Occipital lobe (tissue), 3 donors: ENCODE measurements at places on chromosomes 1 and 21. TPM values are rescaled to one million over a fixed set of nuclear protein-coding genes. Genes with fewer than 3 reads are reported as not detected.

Gene DENND4B
- 11.9 TPM for total RNA-seq

Gene GUCA2A
- total RNA-seq = not detected

Gene TNFAIP8L2
- total RNA-seq = 0.78 TPM

Gene MTF1
- total RNA-seq = 3.1 TPM

Gene CYYR1
- total RNA-seq = 2.3 TPM

Gene EPHA2
- 1.1 TPM for total RNA-seq

Gene PTPN7
- total RNA-seq = 0.16 TPM

DNA sequence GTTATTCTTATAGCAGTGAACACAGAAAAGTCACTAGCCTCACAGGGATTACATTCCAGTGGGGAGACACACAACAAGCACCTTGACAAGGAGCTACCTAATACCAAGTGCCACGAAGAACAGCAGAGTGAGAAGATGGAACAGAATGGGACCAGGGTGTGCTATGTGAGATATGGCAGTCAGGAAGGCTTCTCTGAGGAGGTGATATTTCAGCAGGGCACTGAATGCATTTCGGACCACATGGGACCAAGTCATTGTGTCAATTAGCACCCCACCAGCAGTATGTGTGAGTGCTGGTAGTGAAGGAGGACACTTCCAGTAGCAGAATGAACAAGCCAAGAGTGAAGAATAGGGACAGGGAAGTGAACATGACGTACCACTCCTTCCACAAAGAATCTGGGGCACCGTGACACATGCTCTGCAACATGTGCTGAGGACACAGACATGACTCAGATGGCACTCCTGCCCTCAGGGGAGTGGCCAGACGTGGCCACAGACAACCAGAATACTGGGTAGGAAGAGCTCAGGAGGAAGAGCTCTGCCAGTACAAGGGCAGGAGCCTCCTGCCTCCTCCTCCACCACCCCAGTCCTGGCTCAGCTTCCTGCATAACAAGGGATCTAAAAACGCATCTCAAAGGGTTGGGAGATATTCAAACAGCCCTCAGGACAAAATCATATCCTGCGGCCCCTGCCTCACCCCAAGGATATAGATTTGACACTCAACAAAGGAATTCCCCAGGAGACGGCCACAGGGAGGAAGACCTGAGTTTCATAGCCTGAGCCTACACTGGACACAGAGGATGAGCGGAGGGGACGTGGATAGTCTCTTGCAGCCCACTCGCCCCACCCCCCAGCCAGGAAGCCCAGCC is 102.5 kb downstream of the TRABD2B start:
- no peak for DNase-seq

DNA sequence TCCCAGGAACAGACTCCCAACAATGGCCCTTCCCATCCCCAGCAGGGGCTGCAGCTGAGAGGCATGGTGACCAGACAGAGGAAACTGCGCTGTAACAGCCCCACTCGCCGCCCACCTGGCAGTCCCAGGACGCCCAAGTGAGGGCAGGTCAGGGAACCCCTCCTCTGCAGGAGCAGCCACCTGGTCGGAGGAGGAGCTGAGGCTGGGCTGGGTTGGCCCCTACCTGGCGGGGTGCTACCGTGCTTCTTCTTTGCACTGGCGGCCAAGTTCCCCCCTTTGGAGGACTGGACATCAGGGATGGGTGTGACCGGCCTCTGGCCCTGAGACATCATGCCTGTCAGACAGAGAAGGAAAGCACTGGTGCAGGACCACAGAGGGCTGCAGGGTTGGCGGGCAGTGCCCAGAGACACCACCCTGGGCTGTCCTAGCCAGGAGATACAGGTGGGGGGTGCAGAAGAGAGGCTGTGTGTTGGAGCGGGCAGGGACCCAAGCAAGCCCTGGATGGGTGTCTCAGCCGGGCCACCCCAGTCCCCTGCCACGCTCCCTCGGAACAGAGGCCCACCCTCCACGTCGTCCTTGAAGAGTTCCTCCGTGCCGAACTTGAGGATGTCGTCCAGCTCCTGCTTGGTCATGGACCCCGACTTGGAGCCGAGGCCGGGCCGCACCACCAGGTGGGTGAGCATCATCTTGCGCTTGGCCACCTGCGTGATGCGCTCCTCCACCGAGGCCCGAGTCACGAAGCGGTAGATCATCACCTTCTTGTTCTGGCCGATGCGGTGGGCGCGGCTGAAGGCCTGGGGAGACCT is 51.6 kb downstream of the CHD5 start:
- DNase-seq = no peak

DNA sequence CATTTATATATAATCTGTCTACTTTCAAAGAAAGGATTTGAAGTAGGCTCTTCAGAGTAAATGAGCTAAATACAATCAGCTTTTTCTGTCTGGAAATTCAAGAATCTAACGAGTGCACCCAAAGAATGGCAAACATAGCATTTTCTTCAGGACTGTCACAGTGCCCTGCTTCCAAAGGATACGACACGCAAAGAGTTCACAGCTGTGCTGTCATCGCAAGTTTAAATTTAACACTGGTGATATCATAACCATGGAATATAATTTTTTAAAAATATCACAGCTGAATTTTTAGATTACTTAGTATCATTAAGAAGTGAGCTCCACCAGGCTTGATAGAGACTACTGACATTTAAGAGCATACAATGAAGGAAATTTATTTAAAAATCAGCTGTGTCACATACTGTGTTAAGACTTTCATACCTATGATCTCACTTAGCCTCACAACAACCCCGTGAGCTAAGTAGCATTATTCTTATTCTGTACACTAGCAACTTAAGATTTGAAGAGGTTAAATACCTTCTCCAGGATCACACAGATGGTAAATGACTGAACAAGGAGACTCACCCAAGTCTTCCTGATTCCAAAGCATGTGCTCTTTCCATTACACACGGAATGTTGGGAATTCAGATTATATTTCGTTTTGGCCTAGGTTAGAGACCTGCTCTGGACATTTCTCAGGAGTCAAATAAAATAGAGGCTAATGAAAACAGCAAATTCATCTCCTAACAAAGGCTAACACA is 46.2 kb upstream of the PRRX1 start:
- DNase-seq = no peak

DNA sequence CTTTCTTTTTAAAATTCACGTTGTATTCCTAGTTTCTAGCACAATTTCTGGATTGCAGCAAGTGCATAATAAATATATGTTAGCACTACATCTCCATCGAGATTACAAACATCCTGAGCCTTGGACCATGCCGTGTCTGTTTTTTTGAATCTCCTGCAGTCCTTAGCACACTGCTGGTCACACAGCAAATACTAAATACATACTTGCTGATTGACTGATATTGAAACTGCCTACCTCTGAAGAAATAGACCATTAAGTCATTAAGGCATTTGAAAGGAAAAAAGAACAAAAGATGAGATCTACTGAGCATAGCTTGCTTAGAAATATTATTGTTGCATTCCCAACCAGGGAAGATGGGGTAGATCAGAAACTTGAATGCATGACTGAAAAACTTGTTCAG is 369.1 kb downstream of the PTBP2 start:
- no peak for DNase-seq

DNA sequence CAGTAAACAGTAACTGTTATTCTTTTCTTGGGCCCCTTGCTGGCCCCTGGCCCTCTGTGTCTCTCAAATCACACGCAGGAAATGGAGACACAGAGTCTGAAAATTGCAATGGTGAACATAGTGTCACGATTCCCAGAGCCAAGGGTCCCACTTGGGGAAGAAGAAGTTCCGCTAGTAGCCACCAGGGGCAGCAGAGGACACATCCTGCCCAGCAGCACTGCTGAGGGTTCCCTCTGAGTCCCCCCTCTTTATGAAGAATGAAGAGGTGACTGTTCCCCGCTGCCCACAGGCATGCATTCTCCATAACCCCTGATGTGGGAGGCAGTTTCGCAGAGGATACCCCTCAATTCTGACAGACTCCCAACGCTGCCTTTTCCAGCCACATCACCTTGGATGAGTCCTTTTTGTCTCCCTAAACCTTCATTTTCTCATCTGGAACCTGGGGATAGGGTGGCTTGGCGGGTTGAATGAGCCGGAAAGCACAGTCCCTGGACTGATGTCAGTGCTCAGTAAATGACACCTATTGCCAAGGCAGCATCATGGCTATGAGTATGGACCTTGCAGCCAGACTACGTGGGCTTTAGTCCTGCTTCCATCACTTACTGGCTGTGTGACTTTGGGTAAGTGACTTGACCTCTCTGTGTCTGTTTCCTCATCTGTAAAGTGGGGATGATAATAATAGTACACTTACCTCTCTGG is 238.0 kb upstream of the TMEM51 start:
- no peak for DNase-seq

- DNase-seq = no peak
Observed at GRCh38 chr1:22516906-22517571, 46.2 kb upstream of the EPHA8 start.

GRCh38 chr21:41410767-41411448 is 15.1 kb upstream of the MX1 start:
- no peak for DNase-seq

- DNase-seq = no peak
Observed at GRCh38 chr1:5921671-5922070, 70.6 kb downstream of the NPHP4 start.

DNA sequence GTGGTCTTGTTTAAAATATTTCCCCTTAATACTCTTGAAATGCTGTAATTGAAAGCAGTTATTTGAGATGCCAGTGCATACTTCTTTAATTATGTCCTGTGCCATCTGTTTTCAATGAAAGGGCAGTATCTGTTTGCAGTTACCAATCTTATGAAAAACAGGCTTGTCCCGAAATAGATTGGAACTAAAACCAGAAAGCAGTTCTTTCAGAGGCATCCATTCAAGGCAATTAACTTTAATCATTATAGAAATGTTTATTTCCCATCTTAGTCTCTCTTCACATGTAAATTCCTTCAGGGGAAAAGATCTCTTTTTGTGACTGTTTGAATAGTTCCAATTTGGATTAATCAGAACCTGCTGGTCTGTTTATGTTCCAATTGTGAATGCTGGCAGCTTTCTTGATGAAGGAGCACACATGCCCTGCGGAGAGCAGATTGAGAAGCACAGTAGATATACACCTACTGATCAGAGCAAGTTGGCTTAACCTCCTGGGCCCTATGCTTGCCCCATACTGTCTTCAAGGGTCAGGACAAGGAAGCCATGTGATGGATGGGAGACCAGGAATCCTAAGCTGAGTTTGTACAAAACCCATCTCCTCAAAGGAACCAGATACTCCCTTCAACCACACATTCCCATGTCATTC is 41.6 kb upstream of the MROH9 start:
- no peak for DNase-seq

- DNase-seq = no peak
Observed at GRCh38 chr1:154799188-154799587, 70.9 kb downstream of the KCNN3 start.

DNA sequence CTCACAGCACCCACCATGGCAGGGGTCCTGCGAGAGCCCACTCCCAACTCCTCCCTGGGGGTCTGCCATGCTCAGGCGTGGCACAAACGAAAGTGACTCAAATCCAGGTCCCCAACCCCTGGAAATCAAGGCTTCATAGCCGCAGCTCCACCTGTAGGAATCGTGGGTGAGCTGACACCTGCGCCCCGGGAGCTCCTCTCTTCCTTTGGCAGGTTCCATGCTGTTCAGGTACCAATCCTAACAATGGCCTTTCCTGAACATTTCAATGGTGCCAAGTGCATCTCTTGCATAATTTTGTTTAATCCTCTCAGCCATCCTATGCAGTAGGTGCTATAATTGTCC is 28.9 kb upstream of the NPPB start:
- no peak for DNase-seq

DNA sequence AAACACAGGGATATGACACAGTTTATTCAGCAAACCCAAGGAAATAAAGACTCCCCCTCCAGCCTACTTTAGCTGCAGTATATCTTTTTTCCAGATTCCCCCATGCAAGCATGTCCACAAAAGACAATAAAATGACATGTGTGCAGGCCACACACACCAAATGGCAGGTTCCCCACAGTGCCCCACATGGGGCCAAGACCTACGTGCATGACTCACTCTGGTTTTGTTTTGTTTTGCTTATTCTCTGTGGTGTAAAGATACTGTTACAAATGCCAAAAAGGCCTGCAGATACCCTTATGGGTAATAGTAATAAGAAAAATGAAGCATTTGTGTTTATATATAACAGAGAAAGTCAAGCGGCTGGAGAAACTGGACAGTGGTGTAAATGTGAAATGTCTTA is 71.6 kb downstream of the RD3 start:
- DNase-seq = no peak

GRCh38 chr1:234584420-234584805 is 25.6 kb downstream of the IRF2BP2 start:
- no peak for DNase-seq

- no peak for DNase-seq
Observed at GRCh38 chr1:158506369-158506987, 34.5 kb downstream of the OR10R2 start.

DNA sequence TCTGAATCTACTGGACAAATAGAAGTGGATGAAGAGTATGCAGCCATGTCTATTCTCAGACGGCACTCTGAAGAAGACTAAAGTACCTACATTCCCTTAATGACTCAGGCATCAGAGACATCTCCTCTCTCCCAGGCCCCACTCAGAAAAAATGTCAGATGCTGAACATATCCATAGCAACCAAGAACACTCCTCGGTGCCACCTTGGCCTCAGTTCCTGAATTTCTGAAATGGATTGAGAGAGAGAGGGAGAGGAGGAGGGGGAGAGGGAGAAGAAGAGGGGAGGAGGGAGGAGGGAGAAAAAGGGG is 16.0 kb upstream of the OVAAL start:
- DNase-seq = no peak
